Prostate gland (tissue), 2 donors: ENCODE measurements at places on chromosomes 2 and 18.
A peak's percentile ranks its signal among the peaks of the same experiment; 100 is the strongest.

DNA sequence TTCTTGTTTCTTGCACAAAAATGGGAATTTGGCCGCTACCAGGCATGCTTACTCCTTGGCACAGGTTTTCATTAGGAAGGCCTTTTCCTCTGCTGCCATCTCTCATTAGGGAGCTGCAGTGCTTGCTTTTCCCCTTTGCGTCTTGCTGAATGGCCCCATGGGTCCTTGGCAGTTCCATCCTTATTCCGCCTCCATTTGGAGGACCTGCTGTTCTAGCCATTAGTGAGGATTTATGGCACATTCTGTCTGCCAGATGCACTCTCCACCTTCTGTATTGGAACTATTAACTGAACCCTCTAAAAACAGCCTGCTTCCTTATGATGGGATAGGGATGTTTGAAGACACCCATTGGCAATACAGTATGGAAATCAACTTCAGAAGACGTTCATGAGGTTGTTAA is 103.5 kb upstream of the NOSTRIN start:
- DNase-seq = no peak

DNA sequence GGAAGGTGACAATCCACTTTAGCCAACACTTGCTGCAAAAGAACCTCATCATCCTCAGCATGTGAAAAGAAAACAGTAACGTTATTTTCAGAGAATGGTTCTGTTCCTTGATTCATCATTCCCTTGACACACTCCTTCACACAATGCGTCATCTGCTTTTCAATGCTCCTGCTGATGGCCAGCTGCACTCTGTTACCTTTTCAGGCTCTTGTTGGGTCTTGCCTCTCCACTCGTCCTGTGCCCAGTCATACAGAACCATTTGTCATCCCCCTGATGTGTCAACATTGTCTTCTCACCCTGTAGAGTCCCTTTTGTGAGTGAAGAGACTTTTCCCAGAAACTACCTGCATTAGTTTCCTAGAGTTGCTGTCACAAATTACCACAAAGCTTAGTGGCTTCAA is 12.2 kb upstream of the DTNA start:
- DNase-seq = no peak

DNA sequence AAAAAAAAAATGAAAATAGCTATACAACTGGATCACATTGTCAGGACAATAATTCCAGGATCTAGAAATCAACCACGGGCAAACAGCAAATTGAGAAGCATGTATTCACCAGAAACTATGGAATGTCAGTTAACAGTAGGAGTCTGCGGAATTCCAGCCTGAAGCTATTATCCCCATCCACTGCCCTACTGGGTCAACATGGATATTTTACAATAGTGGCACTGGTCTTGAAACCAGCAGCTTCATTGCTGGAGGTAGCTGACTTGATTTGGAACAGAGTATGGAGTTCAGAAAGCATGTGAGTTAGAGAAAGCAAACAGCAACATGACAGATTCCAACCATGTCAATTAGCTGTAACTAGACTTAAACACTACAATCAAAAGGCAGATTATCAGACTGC is 55.7 kb upstream of the PDE1A start:
- no peak for DNase-seq

GRCh38 chr18:14093307-14093915 is 38.8 kb downstream of the ZNF519 start:
- DNase-seq = no peak

DNA sequence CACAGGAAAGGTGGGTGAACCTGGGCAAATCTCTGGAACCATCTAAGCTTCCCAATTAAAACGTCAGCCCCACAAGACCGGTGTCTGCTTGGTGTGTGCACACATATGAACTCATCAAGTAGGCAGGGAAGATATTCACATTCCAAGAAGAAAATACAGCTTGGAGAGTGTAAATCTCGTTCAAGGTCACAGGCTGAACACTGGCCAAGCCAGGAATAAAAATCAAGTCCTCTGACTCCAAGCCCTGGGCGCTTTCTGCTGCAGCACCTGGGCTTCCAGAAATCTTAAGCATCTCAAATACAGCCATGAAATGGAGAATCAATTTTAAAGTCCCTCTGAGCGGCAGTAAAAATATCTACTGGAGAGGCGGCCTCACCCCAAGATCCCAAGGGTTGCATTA is 150.9 kb downstream of the TWIST2 start:
- DNase-seq = no peak

- DNase-seq = no peak
These were observed 85.5 kb downstream of the TGOLN2 start for GRCh38 chr2:85242321-85242720.

GRCh38 chr2:235537186-235537585 is 43.3 kb downstream of the AGAP1 start:
- DNase-seq = no peak

- DNase-seq = no peak
These were observed 45.6 kb upstream of the BZW1 start for GRCh38 chr2:200765995-200766660.

DNA sequence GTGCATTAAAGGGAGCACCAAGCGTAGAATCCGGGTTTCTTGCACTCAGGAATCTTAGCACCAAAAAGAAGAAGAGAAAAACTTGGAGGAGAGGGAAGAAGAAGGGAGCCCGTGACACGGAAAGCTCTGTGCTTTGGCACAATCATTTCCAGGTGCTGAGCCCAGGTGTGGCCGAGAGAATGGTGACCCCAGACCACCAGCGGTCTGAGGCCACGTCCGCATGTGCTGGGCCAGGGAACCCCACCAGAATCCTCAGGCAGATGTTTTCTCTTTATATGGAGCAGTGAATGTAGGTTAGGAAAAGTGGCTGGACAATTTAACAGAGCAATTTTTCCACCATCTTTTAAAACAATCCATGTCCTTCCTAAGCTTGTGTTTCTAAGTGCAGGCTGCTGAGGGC is 520.9 kb downstream of the EPHA4 start:
- no peak for DNase-seq

DNA sequence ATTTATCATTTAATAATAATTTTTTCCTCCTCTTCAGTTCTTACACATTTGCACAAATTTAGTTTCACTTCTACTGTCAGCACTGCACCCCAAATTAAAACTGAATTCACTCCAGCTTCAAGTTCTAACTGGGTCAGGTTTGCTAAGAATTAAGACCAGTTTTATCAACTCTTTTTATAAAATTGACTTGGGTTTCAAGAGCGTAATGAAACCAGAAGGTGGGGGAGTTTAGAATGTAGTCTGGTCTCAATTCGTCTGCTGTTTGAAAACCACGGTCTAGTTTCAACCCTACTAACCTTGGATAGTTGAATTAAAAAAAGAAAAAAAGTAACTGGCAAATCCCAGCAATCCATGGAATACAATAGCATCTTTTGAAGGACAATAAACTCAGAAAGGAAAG is 14.3 kb upstream of the CTLA4 start:
- DNase-seq = no peak

DNA sequence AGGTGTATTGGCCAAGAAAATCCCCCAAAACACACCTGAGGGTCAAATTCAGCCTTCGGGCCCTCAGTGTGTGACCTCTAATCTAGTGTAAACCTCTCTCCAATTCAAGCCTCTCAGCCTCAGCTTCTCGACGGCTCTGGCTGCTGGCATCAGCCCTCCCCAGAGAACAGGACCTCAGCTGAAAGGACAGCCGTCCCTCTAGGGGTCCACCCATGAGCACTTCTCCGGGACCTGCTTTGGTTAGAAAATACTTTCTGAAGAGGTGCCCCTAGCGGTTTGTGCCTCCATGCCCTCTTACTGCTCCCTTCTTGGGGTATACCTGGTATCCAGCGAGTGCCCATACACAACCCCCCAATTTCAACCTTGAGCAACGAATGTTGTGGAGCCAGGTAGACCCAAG is 48.8 kb downstream of the INHBB start:
- DNase-seq = no peak

- DNase-seq = no peak
These were observed 75.9 kb downstream of the SLC66A2 start for GRCh38 chr18:79875531-79875919.

DNA sequence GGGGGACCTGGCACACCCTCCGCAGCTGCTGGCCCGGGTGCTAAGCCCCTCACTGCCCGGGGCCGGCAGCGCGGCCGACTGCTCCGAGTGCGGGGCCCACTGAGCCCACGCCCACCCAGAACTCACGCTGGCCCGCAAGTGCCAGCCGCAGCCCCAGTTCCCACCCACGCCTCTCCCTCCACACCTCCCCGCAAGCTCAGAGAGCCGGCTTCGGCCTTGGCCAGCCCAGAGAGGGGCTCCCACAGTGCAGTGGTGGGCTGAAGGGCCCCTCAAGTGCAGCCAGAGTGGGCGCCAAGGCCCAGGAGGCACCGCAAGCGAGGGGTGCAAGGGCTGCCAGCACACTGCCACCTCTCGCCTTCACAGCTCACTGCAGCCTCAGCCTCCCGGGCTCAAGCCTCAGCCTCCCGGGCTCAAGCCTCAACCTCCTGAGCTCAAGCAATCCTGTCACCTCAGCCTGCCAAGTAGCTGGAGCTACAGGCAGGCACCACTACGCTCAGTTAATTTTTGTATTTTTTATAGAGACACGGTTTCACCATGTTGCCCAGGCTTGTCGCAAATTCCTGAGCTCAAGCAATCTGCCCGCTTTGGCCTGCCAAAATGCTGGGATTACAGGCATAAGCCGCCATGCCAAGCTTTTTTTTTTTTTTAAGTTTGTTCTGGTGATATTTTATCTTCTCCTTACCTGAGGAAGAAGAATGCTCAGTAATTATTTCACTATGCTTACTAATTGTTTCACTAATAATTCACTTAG is 71.7 kb upstream of the CDCA7 start:
- DNase-seq = peak; percentile 73

DNA sequence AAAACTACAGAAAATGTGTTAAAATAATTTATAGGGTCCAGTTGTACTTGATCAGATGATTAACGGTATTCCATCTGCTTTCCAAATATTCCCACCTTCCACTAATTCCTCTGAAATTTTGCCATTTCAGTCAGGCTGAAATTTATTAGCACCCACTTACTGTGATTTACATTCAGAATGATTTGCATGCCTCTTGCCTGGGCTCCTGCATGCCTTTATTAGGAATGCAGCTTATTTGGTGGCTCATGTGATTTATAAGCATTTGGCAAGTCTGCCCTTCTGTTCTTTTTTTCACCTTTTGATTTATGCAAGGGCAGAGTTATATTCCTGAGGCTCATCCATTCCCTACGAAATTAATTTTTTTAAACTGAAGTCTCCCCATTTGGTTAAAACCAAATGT is 1594.5 kb upstream of the PIK3C3 start:
- DNase-seq = no peak

DNA sequence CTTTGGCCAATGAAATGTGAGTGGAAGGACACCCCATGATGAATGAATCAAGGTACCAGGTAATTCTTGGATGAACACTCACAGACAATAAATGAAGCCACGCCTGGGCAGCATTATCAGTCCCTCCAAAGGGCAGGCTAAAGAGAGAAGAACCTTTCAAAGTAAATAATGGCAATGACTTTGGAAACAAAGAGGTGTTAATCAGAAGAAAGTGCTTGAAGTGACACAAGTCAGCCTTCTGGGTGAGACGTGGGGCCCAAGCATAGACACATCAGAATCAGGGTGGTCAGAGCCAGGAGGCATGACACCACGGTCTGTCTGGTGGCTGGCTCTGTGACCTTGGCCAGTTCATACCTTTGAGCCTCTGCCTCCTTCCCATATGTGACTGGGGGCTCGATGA is 103.3 kb downstream of the POLR1A start:
- no peak for DNase-seq

GRCh38 chr18:4286256-4286655 is 168.9 kb downstream of the DLGAP1 start:
- no peak for DNase-seq

DNA sequence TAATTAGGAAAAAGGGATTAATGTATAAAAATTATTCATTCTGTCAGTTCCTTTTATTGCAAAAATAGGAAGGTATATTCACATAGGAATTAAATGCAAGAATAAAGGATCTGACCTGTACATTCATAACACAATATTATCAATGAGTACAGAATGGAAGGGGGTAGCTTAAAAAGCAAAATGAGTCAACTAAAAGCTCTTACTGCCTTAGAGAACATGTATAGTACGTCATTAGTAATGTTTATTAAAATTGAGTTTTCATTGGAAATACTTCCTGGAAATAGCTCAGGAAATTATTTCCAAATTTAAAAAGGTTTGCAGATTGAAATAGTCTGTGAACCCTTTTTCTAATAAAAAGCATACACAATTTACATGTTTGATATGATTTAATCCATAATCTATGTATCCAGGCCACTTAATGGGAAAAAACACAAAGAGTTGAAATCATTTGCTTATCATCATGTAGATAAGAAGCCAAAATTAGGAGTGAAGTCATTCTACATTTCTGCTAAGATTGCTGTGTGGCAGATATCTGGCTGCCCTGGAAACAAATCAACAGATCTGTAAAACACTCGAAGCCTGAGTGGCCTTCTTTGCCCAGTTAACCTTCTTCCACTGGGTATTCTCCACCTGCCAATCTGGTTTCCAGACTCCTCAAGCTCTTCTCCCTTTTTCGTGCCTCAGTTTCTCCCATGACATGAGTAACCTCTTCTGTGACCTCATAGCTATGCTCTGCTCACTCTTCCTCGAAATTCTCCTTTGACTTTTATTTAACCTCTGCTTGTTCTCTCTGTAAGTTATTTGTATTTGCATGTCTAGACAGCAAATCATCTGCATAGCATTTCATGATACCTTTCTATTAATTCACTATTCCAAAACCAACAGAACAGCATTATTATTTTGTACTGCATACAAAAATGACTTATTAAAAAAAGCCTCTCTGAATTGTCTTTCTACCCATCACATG is 181.2 kb upstream of the REV1 start:
- DNase-seq = no peak

DNA sequence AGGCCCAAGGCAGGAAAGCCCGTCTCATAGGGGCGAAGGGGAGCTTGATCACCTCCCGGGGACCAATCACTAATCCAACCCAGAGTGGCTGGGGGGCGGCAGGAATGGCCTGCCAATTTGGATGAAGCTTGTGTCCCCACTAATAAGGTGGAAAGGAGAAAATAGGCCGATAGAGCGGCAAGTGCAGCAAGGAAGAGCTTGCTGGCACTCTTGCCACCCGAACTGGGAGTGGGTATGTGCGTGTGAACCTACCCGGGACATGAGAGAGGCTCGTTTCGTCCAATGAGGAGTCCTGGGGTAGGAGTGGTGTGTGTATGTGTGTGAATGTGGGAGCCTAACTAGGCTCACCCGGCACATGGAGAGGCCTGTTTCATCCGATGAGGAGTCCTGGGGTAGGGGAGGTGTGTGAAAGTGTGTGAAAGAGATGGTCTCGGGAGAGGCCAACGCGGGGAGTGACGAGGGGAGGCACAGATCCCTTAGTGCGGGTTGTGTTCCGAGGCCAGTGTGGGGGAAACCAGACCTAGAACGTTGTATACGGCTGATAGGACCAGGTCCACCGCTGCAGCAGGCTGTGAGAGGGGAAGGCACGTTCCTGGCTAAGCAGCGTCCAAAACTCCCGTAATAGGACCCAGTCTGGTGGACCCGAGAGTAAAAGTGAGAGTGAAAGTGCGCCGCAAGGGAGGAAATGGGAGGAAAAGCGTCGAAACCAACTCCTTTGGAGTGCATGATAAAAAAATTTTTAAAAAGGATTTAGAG is 47.1 kb upstream of the SELENOI start:
- DNase-seq = peak; percentile 46

DNA sequence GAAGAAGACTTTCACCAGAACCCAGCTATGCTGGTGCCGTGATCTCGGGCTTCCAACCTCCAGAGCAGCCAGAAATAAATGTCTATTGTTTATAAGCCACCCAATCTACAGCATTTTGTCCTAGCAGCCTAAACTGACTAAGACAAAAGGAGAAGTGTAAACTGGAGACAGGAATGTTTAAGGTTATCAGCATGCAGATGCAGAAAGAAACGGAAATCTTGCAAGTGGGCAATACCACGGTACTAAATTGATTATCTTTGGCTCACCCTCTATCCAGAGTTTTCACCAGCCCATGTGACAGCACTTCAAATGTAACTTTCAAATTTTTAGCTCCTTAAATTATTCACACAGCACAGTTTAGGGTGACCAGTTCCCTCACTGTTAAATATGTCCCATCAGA is 5.7 kb upstream of the CAPN14 start:
- DNase-seq = no peak
